CD4-positive, alpha-beta T cell treated with Interleukin-17A for 1 hour (primary cell): ENCODE measurements at places on chromosomes 1 and 21.

DNA sequence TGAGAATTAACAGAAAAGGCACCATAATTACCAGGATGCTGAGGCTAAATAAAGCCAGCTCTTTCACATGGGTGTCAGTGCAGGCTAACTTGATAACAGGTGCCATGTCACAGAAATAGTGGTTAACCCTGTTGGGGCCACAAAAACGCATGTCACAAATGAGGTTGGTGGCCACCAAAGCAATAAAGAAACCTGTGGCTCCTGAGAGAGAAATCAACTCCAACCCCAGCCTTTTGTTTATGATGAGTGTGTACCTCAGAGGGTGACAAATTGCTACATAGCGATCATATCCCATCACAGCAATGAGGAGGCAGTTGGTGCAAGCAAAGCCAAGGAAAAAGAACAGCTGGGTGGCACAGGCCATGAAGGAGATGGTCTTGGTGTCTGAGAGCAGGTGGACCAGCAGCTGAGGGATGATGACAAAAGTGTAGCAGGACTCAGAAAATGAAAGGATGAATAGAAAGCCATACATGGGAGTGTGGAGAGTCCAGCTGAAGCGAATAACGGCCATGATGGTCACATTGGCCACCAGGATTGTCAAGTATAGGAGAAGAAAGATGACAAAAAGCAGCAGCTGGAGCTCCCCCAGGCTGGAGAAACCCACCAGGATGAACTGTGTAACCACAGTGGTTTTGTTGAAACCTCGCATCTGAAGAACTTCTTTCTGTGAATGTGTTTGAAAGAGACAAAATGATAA, at the start of gene OR10T2:
OR10T2 (minus strand) TSS at position 649 of the 697 bp plus-strand sequence; CDS start at position 649, 0 bp downstream.
- no peak for DNase-seq

DNA sequence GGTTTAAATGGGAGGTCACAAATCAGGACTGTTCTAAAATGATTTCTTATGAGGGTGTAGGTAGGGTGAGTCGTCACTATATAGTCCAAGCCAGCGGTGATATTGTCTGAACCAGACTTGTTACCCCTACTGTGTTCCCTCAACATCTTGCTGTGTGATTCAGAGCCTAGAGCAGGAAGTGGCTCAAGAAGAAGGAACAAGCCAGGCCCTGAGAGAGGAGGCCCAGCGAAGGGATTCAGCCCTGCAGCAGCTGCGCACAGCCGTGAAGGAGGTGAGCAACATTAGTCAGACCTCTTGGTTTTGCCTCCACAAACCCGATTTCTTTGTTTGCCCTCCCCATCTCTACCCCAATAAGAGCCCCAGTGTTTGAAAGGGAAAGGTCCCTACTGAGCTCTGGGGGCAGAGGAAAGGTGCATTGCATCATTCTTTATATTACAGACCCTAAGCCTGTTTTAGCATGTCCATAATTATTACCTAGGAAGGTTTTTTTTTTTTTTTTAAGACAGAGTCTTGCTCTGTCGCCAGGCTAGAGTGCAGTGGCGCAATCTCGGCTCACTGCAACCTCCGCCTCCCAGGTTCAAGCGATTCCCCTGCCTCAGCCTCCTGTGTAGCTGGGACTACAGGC, 5.0 kb upstream of the SH3BGRL3 start:
- no peak for DNase-seq

- no peak for DNase-seq
Measured at GRCh38 chr1:37294096-37294495, 180.3 kb upstream of the ZC3H12A start.

GRCh38 chr1:167618366-167618765, 11.7 kb upstream of the RCSD1 start:
- no peak for DNase-seq

GRCh38 chr1:92473781-92474495, 12.8 kb downstream of the GFI1 start:
- DNase-seq: peak; percentile 34

- DNase-seq: no peak
Measured at GRCh38 chr1:92995441-92996430, 34.5 kb upstream of the DIPK1A start.

DNA sequence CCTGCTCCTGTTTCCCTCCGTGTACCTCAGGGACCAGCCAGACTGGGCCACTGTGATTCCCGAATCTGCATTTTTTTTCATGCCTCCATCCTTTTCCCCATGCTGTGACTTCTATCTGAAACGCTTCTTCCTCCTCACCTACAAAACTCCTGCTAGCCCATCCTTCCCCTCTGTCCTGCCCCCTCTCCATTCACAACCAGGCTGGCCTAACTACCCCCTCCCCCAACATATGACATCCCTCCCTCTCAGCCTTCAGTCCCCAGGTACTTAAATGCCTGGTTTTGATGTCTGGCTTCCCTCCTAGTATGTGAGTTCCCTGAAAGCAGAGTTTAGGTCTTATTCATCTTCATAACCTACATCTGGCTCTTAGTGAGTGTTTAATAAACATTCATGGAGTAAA, 82.7 kb downstream of the TAS1R2 start:
- no peak for DNase-seq

- DNase-seq: no peak
Measured at GRCh38 chr21:46156378-46156645, 933 bp upstream of the FTCD start.
